Naive B cell (primary cell): ENCODE measurements at places on chromosomes 3 and 15.
A peak's percentile ranks its signal among the peaks of the same experiment; 100 is the strongest.

DNA sequence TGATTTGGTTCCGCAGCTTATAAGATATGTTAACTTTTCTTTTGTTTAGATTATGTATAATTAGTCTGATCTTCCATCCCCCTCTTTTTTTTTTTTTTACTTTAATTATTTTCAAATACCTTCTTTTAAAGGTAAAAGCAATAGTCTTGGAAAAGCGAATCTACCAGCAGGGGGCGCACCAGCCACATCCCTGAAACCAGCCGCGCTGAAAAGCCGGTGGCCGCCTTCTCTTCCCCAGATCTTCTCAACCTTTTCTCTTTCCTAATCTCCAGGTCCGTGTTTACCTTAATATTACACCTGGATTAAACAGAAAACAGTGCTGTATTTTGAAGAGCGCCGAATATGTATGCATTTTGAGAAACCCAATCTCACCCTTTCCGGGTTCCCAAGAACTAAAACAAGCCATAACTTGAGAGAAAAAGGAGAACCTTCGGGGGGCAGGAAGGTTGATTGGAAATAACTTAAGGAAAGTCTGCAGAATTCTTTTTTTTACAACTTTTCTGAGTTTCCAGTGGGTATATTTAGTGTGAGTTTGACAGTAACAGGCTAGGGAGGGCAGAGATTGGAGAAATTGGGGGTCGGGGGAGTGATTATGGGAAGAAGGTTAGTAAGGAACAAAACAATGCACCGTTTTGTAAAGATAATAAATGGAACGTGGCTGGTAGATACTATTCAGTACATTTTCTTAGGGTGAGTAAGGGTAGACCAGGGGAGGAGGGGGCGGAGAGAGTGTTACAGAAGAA is 2.0 kb upstream of the SOX2 start:
- peaks cover 14% of the 10 kb centered on the region for H3K4me1 ChIP-seq
- peak; percentile 42 for DNase-seq
- peaks cover 2% of the 10 kb centered on the region for H3K36me3 ChIP-seq
- peak overlapping the region; percentile 39 for H3K4me3 ChIP-seq
- peak overlapping the region; percentile 91 for H3K27ac ChIP-seq

GRCh38 chr3:82224661-82225060 is 463.2 kb upstream of the GBE1 start:
- H3K4me1 ChIP-seq = peaks cover 14% of the 10 kb centered on the region
- H3K27ac ChIP-seq = no peak overlapping the region

- no peaks in the 10 kb centered on the region for H3K4me1 ChIP-seq
- no peaks in the 10 kb centered on the region for H3K27me3 ChIP-seq
- H3K4me3 ChIP-seq = no peak overlapping the region
- DNase-seq = no peak
- no peak overlapping the region for H3K27ac ChIP-seq
These were observed 571.8 kb downstream of the ZPLD1 start for GRCh38 chr3:103006526-103007183.

DNA sequence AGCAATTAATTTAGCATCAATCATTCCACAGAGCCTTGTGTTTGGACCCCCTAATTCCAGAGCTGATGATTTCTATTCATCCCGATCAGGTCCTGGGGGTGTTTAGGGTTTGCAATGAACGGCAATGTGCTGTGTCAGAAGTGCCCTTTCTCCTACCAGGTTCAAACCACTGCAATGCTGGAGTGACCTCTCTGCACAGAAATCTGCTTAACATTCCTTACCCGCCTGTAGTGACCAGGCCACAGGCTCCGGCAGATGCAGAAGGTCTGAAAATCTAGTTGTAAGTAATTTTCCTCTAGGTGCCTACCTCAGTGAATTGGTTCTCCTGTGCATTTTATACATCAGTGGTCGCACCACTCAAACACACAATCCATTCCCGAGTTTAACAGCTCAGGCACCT is 725.3 kb upstream of the CFAP20DC start:
- H3K36me3 ChIP-seq = no peaks in the 10 kb centered on the region
- DNase-seq = no peak
- H3K4me1 ChIP-seq = peaks cover 38% of the 10 kb centered on the region
- H3K4me3 ChIP-seq = no peak overlapping the region

DNA sequence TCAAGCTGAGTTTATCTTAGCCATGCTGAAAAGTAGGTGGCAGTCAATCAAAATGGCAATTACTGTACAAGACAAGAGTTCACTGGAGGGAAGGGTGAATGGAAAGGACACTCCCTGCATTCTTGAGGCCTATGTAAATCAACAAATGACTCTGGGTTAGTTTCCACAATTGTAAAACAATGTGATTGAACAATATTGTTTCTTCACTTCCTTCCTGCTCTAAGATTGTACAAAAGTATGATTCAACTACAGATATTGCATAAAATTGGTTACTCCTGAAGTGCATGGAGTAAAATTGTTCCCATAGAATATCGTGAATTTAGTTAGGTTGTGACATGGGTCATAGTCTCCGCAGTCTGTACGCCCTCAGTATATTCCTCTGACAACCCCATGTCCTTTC is 277.6 kb downstream of the LPP start:
- DNase-seq = no peak
- peaks cover 89% of the 10 kb centered on the region for H3K4me1 ChIP-seq
- no peaks in the 10 kb centered on the region for H3K27me3 ChIP-seq
- H3K4me3 ChIP-seq = no peak overlapping the region
